ENCODE measurements at places on chromosomes 16 and 17. TPM values are rescaled to one million over a fixed set of nuclear protein-coding genes. Genes with fewer than 3 reads are reported as not detected.

GRCh38 chr16:50762241-50762640 is 20.4 kb downstream of the CYLD start:
- no peak for DNase-seq

- DNase-seq: no peak
Observed at GRCh38 chr16:83312015-83312717, 495.6 kb upstream of the HSBP1 start.

DNA sequence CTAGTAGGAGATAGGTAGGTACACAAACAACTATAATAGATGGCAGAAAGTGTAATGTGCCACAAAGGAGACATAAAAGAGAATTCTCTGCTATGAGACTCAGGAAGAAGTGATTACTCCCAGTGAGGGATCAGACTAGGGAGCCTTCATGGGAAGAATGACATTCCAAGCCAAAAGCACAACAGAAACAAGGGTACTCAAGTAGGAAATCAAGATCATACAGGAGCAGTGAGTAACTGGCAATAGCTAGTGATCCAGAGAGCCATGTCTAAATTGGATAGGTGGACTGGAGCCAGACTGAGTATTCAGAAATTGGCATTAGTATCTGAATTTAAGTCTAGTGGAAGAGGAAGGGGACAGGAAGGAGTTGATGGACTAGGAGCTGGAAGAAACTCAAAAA is 10.7 kb downstream of the RFFL start:
- no peak for DNase-seq

GRCh38 chr16:1034230-1035065 is 38.1 kb upstream of the SSTR5 start:
- DNase-seq: no peak

DNA sequence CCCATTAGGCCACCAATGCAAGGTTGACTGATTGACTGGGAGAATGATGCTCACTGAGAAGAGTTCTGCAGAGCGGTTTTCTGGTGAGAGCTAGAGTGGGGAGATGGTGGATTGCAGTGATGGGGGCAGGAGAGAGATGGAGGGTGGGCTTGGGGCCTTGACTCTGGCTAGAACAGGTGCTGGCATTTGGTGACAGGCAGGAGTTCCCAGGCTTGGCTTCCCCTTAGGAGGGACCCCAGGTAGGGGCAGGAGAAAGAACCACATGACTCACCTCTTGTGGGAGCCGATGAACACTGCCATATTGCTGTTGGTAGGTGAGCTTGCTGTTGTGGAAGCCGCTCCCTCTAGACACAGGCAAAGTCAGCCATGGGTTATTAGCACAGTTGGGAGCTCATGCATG is 8.0 kb downstream of the CD300LB start:
- no peak for DNase-seq

DNA sequence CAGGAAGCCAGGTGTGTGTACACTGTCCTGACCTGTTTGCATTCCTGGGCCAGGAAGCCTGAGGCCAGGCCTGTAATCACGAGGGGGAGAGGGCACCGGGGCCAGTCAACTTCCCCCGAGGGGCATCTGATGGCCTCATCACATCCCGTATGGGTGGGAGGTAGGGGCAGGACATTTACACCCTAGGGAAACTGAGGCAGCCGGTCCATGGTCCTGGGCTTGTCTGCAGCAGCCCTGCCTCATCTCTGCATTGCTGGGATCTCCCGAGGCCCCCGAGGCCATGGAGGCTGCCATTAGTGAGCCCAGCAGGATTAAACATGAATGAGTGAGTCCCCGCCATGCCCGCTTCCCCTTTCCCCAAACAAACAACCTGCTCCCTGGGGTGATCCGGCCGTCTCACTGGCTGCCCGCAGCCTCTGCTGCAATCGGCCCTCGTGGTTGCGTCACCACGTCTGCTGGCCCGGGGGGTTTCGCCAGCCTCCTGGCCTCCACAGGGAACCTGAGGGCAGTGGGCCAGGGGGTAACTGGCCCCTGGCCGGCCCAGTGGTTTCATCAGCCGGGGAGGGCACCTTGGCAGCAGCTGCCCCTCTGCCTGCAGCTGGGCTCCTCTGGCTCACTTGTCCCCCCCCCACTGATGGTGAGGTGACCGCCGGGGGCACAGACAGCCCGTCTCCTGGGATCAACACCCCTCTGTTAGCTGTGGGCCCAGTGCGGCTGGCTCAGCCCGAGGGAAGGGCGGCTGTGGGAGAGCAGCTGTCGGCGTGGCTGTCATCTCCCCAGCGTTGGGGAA is 88.3 kb upstream of the GSE1 start:
- peak; percentile 84 for DNase-seq

GRCh38 chr16:81481207-81481821 is 36.7 kb downstream of the CMIP start:
- DNase-seq: peak; percentile 78

DNA sequence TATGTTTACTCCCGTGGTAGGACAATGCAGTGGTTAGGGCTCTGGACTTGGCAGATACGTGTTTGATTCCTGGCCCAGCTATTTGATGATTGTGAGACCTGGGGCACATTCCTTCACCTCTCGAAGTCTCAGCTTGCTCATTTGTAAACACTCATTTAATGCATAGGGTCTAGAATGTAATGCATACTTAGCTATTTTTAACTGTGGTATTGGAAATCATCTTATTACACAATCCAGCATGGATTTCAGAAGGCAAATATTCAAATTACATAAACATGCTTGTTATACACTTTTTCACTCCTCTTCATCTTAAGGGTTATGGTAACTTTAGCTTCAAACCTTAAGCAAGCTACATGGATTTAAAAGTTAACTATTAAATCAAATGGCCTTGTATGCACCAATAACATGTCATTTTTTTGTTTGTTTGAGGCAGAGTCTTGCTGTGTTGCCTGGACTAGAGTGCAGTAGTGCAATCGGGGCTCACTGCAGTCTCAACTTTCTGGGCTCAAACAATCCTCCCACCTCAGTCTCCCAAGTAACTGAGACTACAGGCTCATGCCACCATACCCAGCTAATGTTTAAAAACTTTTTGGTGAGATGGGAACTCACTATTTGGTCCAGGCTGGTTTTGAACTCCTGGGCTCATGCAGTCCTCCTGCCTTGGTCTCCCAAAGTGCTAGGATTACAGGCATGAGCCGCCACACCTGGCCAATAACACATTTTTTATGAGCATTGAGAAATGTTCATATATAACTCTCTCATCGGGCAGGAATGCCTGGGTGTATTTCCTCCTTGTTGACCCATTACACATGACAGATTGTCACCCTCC is 52.5 kb downstream of the VAT1L start:
- DNase-seq: no peak

DNA sequence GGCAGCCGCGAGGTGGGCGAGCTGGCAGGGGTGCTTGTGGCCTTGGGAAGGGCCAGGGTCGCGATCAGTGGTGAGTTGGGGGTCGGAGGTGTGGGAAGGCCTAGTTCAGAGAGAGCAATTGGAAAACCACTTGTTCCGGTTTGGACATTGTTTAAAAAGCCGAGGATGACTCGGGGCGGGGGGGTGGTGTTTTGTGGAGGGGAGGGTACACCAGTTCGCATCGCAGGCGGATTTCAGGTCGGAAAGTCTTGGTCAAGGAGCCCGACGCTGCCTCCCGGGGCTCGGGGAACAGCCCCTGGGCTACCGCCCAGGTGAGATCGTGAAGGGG is 66.4 kb downstream of the KPNA2 start:
- no peak for DNase-seq

DNA sequence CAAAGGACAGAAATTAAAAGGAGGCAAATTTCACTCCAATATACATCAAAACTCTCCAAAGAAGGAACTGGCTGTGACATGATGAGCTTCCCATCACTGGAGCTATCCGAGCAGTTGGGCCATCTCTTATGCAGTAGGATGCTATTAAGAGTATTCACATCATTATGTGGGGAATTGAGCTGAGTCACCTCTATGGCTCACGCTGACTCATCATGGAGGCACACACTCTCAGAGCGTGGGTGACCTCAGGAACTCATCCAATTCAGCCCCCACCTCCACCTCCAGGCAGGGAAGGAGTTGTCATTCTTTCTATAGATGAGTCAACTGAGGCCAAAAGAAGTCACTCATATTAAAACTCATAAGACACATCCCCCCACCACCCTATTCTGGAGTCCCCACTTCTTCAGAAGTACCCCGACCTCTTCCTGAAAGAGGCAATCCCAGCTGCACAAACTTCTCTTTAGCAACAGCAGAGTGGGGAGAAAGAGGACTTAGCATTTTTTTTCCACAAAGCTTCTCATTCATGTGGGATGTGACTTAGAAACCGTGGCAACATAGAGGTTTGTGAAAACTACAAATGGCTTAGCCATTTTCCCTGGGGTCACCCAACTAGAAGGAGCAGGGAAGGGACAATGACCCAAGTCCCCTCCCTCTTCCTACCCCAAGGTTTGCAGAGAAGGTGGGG is 32.5 kb downstream of the ABCC12 start:
- DNase-seq: peak; percentile 96

GRCh38 chr16:30473231-30474073 is 910 bp downstream of the ITGAL start:
- DNase-seq: no peak

DNA sequence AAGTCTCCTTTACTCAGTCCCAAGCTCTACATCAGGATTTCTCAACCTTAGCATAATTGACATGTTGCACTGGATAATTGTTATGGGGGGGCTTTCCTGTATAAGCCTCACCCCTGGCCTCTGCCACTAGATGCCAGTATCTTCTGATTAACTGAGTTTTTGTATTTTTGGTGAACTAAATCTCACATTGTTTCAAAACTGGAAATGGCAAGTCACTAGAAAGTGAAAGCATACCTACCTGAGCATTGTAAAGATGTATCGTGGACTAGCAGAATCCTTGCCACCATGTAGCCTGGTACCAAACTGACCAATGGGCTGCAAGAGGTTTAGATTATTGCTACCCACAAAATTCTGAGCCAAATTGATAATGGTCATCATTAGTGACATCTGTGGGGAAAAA is 15.0 kb downstream of the TOP2A start:
- DNase-seq: no peak

DNA sequence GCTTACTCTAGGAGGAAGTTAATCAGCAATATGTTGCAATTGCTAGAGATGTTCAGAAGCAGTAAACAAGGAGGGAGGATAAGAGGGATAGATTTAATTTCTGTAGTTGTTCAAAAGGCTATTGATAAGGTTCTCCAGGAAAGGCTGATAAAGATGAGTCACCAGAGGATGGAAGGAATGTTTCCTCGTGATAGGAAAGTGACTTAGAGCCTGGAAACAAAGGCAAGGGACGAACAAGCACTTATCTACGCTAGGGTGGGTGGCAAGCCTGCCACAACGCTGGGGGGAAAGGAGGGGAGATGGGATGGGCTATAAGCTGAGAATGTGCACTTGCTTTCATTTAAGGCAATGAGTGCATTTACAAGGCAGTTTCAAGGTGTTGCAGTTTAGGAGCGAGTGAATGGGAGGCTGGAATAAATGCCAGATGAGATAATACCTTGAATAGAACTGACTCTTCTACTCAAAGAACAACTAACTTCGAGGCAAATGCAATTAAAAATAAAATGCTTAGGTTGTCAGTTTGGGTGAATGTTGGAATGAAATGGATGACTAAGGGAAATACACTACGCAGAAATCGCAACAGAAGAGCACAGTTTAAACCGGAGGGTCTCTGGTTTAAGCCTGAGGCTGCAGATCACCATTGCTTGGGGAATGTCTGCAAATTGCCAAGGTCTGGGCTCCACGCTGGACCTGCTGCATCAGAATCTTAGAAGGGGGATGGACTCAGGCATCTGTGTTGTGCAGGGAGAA is 76.0 kb upstream of the RBBP6 start:
- no peak for DNase-seq

- no peak for DNase-seq
Observed at GRCh38 chr16:84115919-84116719, 623 bp downstream of the MBTPS1 start.

- DNase-seq: no peak
Observed at GRCh38 chr16:47916266-47916665, 239.5 kb downstream of the ABCC12 start.

- DNase-seq: no peak
Observed at GRCh38 chr17:4859816-4860625, 26.9 kb downstream of the MINK1 start.

GRCh38 chr17:82065638-82066303 is at the start of gene DUS1L:
Gene DUS1L, minus strand, starts transcription at chr17:82065804. Its CDS starts 745 bp downstream, at chr17:82065059.
- DNase-seq: peak; percentile 61

- peak; percentile 67 for DNase-seq
Observed at GRCh38 chr16:71499775-71500364, 10.7 kb upstream of the ZNF19 start.

GRCh38 chr17:7427549-7427948 is 1.1 kb upstream of the SPEM3 start:
- no peak for DNase-seq

- DNase-seq: peak; percentile 47
Observed at GRCh38 chr17:68533887-68534694, 21.9 kb downstream of the PRKAR1A start.

DNA sequence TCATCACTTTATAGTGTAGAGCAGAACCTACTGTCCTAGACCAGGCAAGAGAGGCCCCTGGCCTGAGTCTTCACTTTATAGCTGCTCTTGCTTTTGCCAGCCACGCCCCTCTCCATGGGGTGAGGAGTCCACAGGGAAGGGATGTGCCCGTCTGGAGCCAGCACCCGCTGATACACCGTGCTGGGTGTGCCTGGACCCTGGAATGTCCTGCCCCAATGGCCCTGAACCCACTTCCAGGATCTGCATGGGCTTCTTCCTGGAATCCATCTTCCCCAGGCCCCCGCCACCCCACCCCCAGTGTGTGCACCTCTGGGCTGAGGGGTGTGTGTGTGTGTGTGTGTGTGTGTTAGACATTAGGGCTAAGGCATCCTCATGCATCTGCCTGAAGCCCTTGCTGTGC is 44.9 kb downstream of the MEOX1 start:
- DNase-seq: no peak

Gene TBC1D3D
- not detected for total RNA-seq

Gene TEDC2
- total RNA-seq: 5.7 TPM

Gene TNS4
- total RNA-seq: not detected

Gene GNAO1
- not detected for total RNA-seq

Gene BICDL2
- not detected for total RNA-seq

Gene CDT1
- 0.16 TPM for total RNA-seq

Gene LRRC36
- not detected for total RNA-seq

Gene ZNF652
- total RNA-seq: 26.5 TPM

Gene NECAB2
- not detected for total RNA-seq

Gene TMEM238L
- total RNA-seq: not detected

Gene GRAPL
- total RNA-seq: not detected

Data from myocyte (in vitro differentiated cells).